ENCODE measurements at places on chromosomes 12 and 14.

- no peak for DNase-seq
These were observed 264.0 kb upstream of the SYT1 start for GRCh38 chr12:78600541-78600940.

GRCh38 chr12:122062832-122063693, 15.5 kb upstream of the MLXIP start:
- DNase-seq = no peak

- DNase-seq = no peak
These were observed 729.7 kb upstream of the TBX3 start for GRCh38 chr12:115413626-115414025.

GRCh38 chr12:19757317-19757877, 318.1 kb downstream of the AEBP2 start:
- no peak for DNase-seq

- DNase-seq = no peak
These were observed 115.7 kb upstream of the MDM1 start for GRCh38 chr12:68447797-68448260.

DNA sequence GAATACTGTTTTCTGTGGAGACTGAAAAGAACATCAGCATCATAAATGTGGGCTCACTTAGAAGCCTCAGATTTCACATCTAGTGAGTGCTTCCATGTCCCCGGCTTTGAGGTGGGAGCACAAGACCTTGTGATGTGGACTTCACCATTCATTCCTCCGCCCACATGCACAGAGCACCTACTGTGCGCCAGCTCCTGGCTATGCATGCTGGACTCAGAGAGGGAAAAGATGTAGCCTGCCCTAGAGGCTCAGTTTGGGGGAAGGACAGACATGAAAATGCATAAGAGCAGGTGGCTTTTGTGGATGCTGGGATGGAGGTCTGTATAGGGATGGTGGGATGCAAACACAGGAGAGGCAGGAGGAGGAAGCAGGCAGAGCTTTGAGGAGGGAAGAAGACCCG, 65.0 kb downstream of the SERPINA3 start:
- DNase-seq = no peak

- DNase-seq = no peak
These were observed 905 bp upstream of the DLK1 start for GRCh38 chr14:100725587-100726387.

DNA sequence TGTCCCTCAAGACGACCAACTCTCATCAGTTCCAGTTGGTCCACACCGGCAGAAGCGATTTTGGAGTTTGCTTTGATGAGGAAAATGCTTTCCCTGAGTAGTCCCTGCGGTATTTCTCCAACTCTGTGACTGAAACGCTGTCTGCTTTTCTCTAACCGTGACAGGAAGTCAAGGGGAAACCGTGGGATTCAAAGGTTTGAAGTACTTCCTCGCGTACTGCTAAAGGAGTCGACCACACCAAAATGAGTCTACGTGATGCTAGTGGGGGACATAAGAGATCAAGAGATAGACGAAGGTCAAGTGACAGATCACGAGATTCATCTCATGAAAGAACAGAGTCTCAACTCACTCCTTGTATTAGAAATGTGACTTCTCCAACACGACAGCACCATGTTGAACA, 28.6 kb downstream of the KRT76 start:
- no peak for DNase-seq

GRCh38 chr12:14384783-14385638, 19.5 kb downstream of the ATF7IP start:
- peak; percentile 14 for DNase-seq

DNA sequence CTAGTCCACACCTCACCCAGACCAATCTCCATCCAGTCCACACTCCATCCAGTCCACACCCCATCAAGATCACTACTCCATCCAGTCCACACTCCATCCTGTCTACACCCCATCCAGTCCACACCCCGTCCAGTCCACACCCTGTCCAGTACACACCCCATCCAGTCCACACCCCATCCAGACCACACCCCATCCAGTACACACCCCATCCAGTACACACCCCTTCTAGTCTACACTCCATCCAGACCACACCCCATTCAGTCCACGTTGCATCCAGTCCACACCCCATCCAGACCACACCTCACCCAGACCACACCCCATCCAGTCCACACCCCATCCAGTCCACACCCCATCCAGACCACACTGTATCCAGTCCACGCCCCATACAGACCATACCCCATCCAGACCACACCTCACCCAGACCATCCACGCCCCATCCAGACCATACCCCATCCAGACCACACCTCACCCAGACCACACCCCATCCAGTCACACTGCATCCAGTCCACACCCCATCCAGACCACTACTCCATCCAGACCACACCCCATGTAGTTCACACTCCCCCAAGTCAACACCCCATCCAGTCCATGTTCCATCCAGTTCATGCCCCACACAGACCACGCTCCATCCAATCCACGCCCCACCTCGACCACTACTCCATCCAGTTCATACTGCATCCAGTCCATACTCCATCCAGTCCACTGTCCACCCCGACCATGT, 116.6 kb upstream of the RTL1 start:
- no peak for DNase-seq

- DNase-seq = no peak
These were observed 18.6 kb downstream of the FBXO21 start for GRCh38 chr12:117171499-117172162.

GRCh38 chr14:32545506-32546210, 216.6 kb downstream of the AKAP6 start:
- no peak for DNase-seq

- no peak for DNase-seq
These were observed 38.5 kb downstream of the CCDC60 start for GRCh38 chr12:119373001-119373400.

GRCh38 chr12:31582155-31582554, 8.8 kb downstream of the DENND5B start:
- no peak for DNase-seq

DNA sequence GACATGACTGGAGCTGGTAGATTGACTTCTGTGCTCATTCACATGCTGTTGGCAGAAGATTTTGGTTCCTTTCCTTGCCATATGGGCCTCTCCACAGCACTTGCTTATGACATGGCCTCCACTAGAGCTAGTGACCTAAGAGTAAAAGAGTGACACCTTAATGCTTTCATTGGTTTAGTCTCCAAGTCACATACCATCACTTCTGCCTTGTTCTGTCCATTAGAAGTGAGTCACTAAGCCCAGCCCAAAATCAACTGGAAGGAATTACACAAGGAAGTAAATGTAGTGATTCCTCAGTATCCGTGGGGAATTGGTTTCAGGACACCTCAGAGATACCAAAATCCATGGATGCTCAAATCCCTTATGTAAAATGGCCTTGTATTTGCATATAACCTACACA, 81.3 kb downstream of the PPHLN1 start:
- DNase-seq = no peak

GRCh38 chr12:14960548-14961465, 594 bp downstream of the ARHGDIB start:
- DNase-seq = no peak

DNA sequence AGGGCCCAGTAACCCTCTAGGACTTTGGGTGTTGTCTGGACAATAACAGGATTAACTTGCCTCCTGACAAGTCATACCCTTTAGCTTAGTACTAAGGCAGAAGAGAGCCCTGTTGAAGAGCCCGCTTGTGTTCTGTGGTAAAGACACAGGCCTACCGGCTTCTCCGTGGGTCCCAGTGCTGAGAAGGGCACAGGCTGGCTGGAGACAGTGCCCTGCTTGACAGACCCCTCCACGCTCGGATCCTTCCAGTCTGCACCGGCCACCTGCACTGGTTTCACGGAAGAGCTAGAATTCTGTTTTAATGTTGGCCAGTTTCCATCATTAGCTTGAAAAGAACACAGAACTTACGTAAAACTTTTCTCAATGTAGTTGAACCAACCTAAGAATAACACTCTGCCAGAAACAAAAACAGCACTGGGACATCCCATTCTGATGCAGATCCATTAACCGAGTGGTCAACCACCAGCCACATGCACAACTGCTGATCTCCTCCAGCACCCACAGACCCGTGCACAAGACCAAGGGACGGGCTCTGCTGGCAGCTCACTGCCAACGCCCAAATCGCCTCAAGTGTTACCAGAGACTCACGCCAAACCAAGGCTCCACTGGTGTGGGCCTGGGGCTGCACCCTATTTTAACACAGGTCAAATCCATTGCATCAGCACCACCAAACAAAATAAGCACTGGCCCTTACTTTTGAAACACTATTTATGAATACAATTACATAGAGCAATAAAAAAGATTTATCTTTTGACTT, 27.1 kb downstream of the ZFYVE21 start:
- DNase-seq = no peak

- no peak for DNase-seq
These were observed 85.1 kb downstream of the DIP2B start for GRCh38 chr12:50589650-50590435.

DNA sequence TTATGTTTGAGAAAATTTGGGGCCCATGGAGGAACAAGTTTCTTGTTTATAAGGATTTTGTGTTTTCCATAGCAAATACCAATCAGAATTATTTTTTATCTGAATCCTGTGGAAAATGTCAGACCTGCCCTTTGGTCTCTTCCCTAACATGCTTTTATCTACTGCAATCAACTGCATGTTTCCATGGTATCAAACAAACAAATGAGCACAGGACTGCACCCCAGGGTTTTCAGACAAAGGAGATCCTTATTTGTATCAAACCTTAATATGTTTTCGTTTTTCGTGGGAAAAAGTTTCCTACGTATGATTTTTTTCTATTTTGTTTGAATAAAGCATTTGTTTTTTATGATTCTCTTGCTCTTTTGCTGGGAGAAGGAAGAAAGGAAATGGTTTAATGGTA, 91.1 kb downstream of the GPR135 start:
- no peak for DNase-seq

DNA sequence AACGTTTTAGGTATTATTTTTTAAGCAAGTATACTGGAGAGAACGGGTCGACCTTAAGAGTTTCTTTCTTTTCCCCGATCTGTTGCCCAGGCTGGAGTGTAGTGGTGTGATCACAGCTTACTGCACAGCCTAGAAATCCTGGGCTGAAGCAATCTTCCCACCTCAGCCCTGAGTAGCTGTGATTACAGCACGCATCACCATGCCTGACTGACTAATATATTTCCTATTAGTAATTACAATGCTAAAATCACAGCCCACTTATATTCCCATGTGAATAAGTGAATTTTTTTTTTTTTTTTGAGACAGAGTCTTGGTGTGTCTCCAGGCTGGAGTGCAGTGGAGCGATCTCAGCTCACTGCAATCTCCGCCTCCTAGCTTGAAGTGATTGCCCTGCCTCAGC, 50.4 kb downstream of the DICER1 start:
- DNase-seq = no peak

DNA sequence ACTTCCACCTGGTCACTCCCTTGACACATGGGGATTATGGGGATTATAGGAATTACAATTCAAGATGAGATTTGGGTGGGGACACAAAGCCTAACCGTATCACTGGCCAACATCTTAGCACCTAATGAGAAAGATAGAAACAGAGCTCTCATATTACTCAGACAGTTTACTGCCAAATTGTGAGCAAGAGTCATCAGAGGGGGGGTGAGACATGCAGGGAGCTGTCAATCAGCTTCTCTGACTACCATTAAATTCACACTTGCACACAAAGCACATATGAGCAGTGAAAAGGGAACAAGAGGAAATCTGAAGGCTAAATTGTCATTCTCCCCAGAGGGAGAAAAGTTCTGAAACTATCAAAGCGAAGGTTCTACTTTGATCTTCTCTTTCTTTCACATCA, 78.1 kb upstream of the GRIN2B start:
- no peak for DNase-seq

- DNase-seq = no peak
These were observed 4.2 kb upstream of the TEP1 start for GRCh38 chr14:20417250-20418186.

DNA sequence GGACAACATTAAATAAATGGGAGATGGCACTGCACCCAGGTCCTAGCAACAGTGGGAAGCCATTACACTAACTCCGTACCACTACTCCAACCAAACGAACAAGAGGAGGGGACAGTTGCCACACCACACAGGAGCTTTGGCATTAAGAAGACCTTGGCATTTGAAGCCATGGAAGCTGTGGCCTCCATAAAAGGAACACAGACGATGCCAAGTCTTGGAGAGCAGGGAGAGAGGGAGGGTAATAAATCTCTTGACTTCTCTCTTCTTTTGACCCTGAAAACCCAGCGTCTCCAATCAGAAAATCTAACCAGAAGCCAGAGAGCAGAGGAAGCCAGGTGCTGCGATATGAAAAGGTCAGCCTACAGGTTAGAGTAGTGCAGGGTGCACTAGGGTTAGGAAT, 338.8 kb upstream of the TMEM132C start:
- DNase-seq = no peak

DNA sequence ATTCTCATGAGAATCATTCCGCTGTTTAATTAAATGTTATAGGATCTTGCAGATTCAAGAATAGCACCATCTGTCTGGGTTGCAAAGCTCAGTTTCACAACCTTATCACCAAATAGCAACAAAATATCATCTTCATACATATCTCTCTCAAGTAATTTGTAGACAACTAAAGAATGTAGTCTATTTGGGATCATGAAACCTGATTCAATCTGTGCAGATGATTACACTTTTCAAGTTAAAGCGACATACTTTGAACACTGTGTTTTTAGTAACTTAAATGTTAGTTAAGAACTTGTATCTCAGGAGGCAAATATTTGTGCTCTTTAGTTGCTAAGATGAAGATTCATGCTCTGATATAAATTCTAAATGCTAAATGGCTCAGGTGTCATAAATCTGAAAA, 14.8 kb downstream of the MED13L start:
- DNase-seq = no peak

GRCh38 chr14:99679543-99679942, 4.6 kb upstream of the CYP46A1 start:
- DNase-seq = no peak

DNA sequence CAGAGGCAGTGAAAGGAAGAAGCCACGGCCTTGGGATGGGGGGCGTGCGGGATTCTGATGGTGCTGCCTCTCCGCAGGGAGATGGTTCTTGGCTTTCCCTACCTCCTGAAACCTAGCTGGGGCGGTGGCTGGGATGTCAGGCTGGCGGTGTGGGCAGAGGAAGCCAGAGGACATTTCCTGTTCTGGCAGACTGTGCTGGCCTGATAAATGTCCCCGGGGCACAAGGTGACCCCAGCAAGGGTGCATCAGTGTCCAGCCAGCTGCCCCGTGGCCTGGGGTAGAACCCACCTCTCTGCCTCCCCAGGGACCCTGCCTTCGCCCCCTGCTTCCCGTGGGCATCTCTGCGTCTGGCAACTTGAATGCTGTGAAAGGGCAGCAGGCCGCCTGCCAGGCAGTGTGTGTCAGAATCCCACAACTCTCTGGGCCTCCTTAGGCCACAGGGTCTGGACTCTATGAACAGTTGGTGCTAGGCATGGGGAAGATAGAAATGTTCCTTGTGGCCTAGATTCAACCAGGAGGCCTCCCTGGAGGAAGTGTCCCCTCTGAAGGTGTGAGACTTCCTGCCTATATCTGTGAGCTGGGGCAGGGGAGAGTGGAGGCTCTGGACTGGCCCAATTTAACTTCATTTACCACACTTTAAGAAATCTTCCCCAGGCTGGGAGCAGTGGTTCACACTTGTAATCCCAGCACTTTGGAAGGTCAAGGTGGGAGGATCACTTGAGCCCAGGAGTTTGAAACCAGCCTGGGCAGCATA, 4.9 kb downstream of the SH2B3 start:
- DNase-seq = no peak
